ENCODE measurements at places on chromosomes 11 and 22.

- DNase-seq: no peak
Observed at GRCh38 chr11:19696073-19696472, 16.6 kb upstream of the NAV2 start.

DNA sequence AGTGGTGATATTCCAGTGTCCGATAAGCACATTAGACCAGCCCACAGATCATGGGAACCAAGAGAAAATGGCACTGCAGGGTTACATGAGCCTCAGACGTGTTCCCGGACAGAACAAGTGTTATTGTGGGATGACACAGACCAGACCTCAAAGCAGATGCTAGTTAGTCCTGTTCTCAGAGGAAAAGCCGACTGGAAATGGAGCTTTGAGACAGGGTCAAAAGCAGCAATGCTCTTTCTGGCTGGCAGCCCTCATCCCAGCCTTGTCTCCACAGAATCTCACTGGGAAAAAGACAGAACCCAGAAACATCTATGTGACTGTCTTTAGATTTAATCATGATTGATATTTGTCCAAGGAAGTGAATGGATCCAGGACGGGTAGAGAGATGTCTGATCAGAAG, 506.8 kb downstream of the INSC start:
- no peak for DNase-seq

GRCh38 chr11:122791411-122791810, 46.9 kb upstream of the CRTAM start:
- no peak for DNase-seq

DNA sequence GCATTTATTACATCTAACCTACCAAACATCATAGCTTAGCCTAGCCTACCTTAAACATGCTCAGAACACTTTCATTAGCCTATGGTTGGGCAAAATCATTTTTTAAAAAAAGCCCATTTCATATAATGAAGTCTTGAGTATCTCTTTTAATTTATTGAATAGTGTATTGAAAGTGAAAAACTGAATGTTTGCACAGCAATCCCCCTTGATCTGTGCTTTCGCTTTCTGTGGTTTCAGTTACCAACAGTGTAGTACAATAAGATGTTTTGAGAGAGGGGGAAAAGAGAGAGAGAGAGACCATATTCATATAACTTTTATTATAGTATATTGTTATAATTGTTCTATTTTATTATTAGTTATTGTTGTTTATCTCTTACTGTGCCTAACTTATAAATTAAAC, 8.4 kb upstream of the MAP6 start:
- no peak for DNase-seq

DNA sequence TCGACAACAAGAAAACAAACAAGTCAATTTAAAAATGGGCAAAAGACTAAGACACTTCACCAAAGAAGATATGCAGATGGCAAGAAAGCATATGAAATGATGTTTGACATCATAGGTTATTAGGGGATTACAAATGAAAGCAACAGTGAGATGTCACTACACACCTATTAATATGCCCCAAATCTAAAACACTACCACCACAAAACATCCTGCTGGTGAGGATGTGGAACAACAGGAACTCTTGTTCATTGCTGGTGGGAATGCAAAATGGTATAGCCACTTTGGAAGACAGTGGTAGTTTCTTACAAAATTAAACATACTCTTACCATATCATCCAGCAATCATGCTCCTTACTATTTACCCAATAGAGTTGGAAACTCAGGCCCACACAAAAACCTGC, 29.0 kb downstream of the PRRG4 start:
- DNase-seq: no peak

DNA sequence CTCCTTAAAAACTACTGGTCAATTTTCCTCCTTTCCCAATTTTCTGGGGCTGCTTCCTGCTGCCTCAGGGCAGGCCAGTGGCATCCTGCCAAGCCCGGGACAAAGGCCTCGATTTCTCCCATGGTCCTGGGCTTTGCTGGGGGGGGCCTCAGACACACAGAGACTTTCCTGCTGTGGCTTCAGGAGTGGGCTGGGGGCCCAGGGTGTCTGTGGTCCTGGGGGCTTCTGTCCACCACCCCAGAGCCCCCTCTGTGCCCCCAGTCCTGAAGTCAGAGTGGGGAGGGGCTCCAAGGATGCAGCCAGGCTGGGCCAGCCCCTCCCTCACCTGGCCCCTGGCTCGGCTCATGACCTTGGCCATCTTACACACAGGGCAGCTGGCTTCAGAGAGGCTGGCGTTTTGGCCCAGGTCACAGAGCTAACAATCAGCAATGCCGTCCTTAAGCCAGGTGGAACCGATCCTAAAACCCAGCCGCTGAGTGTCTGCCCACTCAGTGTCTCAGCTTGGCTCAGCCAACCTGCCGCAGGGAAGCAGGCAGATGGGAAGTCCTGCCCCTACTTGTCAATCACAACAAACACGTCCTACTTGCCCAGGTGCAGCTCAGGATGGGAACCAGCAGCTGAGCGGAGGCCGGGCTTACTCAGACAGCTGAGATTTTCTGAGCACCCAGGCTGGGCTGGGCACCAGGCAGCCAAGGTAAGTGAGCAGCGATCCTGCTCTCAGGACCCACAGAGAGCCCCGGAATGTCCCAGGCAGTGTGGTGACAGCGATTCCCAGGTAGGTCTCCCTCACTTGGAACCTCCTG, 34.6 kb downstream of the OSBPL5 start:
- DNase-seq: no peak
